ENCODE measurements at places on chromosomes 6 and 20. TPM values are rescaled to one million over a fixed set of nuclear protein-coding genes. Genes with fewer than 3 reads are reported as not detected.
A peak's percentile ranks its signal among the peaks of the same experiment; 100 is the strongest.

Gene CLIC5
- 7.6 TPM for total RNA-seq

DNA sequence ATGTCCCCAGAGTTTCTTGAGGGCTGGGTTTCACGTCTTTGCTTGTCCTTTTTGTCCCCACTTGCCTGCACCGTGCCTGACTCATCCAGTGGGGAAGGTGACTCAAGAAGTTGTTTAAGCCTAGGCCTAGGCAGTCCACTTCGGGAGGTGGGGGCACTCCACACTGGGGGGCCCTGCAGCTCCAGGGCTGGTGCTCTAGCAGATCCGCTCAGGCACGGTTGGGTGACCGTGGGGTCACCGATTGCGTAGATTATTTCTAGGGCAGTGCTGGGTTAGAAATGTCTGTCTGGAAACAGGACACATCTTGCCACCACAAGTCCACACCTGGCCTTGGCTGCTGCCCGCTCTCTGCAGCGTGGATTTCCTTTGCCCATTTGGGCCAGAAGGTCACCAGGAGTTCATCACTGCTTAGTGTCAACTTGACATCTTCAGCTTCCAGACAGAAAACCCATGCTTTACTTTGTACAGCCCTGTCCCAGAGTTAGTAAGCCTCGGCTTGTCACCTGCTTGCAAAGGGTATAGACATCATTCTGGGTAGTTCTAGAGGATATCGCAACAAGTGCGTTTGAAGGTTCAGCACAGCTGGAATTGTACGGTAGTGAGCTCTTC lies 13.6 kb upstream of the C20orf144 start:
- H3K4me1 ChIP-seq, result peaks cover 6% of the 10 kb centered on the region
- H3K36me3 ChIP-seq, result peaks cover 12% of the 10 kb centered on the region
- H3K27me3 ChIP-seq, result no peaks in the 10 kb centered on the region
- H3K4me3 ChIP-seq, result no peak overlapping the region

DNA sequence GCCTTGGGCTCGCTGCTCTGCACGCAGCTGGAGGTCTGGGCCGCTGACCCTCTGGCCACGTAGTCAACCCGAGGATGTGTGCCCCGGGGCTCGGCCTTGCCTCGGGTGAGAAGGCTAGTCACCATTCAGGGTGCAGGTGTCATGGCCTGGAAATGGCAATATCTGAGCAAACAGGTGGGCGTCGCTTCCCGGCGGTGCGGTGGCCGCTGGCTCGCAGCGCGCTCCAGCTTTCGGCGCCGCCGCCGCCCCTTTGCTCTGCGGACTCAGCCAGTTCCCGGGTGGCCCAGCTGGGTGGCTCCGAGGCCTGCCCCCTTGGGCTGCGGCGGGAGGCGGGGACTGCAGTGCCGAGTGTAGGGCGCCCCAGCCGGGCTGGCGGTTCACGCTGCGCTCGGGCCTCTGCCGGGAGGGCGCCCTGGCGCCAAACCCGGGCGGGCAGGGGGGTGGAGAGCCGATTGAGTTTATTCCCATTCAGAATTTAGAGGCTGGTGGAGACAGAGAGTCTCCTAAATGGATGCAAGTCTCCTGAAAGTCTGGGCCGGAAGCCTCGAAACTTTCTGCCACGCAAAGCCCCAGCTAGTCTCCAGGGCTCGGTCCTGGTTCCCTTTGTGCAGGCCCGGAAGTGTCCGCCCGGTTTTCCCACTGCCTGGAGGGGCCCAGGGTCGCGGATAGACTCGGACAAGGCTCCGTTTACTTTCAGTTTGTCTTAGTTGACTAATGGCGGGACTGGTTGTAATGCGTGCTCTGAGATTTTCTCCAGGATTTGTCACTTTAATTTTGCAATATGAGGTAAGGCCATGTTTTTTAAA lies 11.3 kb upstream of the TFAP2A start:
- H3K4me1 ChIP-seq, result peaks cover 9% of the 10 kb centered on the region
- no peak for DNase-seq
- no peak overlapping the region for H3K27ac ChIP-seq
- H3K27me3 ChIP-seq, result peaks cover 10% of the 10 kb centered on the region

- peak overlapping the region; percentile 55 for H3K4me3 ChIP-seq
- peaks cover 3% of the 10 kb centered on the region for H3K4me1 ChIP-seq
- H3K27me3 ChIP-seq, result peaks cover 13% of the 10 kb centered on the region
Measured at GRCh38 chr20:36306553-36307411, 643 bp downstream of the DLGAP4 start.

GRCh38 chr6:11976489-11976888 lies 35.6 kb upstream of the HIVEP1 start:
- no peaks in the 10 kb centered on the region for H3K36me3 ChIP-seq
- no peak overlapping the region for H3K27ac ChIP-seq
- H3K4me1 ChIP-seq, result no peaks in the 10 kb centered on the region

Gene KIF13A
- total RNA-seq, result 28.9 TPM

Gene TREML1
- not detected for total RNA-seq

Gene C20orf202
- total RNA-seq, result not detected

Gene RBPJL
- not detected for total RNA-seq

GRCh38 chr20:41428285-41428684 lies 61.7 kb upstream of the EMILIN3 start:
- H3K36me3 ChIP-seq, result peaks cover 18% of the 10 kb centered on the region
- H3K27me3 ChIP-seq, result no peaks in the 10 kb centered on the region
- no peak overlapping the region for H3K27ac ChIP-seq
